ENCODE measurements at places on chromosomes 1 and 21.
A peak's percentile ranks its signal among the peaks of the same experiment; 100 is the strongest.

DNA sequence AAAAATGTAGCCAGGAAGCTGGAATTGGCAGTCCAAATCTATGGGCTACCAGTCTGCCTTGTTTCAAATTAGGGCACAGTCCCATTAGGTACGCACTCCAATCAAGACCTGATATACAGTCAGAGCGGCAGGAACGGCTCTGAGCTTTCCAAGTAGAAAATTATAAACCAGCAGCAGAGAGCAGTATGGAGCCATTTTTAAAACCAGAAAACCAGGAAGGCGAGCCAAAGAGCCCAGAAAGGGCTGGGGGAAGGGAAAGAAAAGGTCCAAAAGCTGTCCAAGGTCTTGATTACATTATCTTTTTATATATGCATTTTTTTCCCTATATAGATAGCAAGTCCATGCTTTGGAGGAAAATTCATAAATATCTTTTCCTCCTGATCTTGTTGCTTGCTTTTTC lies 719.0 kb downstream of the RWDD3 start:
- no peak for DNase-seq

- no peak for DNase-seq
Measured at GRCh38 chr21:40640266-40640789, 206.6 kb downstream of the DSCAM start.

GRCh38 chr1:94778808-94779207 lies 41.3 kb upstream of the SLC44A3 start:
- no peak for DNase-seq

DNA sequence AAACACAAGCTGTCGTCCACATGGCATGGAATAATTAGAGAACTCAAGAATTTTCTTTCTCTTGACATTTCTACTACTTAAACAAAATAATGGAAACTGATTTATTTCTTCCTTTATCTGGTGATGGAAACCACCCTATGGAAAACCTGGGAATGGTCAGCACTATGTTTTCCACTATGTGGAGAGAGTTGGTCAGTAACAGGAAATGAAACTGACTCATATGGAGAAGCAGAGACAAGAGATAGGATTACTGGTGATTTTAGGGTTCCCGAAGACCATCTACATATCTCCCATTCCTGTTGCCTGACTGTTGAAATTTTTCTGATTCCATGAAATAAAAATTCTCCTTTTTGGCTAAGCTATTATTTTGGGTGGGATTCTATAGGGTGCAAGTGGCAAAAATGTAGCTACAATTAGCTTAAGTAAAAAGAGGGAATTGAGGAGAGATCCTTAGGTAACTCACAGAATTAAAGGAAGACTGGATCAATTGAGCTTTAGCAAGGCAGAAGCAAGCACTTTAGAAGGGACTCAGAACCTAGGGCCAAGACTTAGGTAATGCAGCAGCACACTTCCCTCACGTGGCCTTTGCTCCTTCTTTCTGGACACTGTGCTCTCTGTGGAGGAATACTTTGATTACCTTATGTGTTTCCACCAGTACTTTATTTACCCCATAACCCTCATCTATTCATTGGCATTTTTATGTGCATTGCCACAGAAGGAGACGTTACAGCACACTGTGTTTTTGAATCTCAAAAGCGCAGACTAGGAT lies 89.6 kb downstream of the LEPR start:
- no peak for DNase-seq

DNA sequence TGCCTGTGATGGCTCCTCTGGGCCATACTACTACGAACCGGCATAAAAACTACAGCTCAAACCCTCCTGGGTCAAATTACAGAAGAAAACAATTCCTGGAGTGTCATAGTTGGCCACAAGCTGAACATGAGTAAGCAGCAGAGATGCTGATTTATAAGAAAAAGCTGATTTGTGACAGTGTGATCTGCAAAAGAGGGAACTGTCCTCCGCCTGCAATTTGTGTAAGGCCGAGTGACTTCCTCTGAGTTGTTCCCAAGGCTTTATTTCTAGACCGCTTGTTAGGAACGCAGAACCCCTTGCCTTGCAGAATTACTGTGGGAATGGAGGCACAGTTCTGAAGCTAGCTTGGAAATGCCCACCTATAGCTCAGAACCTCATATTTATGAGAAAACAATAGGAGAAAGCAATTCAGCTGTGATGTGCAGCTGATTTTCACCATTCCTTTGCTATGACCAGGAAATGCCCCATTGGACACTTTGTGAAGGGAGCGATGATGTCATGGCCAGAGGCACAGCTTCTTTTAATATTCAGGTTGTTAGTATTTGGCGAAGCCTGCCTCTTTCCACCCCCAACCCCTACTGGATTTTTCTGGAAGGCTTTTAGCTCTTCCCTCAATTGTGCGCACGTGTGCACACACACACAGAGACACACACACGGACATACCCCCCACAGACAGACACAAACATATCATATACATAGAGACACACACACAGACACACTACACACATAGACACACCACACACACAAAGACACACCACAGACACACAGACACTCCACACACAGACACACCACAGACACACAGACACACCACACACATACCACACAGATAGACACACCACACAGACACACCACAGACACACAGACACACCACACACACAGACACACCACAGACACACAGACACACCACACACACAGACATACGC lies 47.6 kb downstream of the IER5 start:
- DNase-seq: no peak

DNA sequence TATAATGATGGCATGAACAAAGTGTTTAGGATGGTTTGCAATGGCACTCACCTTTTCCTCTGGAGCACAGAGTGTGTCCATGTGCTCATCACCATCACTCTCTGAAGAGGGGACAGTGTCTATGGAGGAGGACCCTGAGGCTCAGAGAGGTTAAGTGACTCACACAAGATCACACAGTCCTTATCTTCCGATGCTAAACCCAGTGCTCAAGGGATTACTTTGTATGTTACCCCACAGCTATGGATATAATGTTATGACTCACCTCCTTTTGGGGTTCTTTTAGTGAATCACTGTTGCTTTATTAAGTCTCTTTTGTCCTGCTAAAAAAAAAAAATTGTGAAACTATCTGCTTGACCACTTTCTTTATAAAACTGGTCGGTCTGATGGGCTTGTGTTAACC lies 67.6 kb downstream of the TENT5C start:
- DNase-seq: no peak

DNA sequence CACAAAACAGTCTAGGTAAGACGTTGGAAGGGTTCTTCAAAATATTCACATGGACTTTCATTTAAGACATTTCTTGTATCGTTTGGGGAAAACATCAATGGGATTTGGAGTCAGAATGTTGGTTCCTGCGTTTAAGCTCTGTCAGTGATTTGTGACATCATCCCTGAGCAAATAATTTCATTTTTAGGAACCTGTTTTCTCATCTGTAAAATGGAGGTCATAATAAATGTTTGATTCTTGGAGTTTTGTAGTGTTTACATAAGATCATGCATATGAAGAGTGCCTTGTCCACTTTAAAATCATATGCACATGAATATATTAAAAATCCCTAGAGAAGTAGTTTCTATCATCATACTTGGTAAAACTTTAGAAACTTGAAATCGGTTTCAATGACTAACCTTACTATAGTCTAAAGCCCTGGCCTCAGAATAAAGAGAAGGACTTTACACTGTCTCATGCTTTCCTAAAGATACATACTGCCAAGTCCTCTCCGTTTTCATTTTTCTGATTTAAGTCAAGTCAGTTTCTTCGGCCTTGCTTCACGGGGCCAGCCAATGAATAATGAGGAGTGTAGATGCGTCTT lies 178.4 kb downstream of the ADSS2 start:
- no peak for DNase-seq

- DNase-seq: no peak
Measured at GRCh38 chr1:86226204-86226603, 69.6 kb upstream of the COL24A1 start.

DNA sequence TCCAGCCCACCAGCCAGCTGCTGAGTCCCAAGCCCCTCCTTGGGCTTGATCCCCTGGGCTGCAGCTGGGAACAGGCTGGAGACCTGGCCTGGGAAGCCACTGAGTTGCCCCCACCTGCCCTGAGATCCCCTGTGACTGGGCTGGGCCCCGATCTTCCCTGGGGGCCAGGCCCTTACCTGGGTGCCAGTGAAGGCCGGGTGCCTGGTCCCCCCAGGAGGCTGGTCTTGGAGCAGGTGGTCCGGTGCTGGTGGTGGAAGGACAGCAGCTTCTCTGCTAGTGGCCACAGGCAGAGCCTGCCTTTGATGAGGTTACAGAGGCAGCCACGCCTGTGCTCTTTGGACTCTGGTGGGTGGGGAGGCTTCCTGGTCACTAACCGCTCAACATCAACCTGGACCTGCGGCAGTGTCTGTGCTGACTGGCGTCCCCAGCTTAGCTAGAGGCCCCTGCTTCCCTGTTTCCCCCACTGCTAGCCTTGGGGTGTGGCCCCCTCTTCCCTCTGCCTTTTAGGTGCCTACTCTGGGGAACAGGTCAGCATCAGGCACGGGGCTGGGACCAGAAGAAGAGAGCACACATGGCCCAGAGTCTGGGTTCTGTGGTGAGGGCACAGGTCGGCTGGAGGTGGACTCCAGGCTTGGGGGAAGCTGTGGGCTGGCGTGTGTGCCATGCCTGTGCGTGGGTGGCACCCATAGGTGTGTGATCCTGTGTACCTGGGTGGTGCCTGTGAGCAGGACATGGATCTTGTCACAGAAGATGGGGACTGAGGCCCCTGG lies at the start of gene EPS8L3:
Gene EPS8L3 (minus strand): TSS at position 278 of the 770 bp plus-strand sequence. CDS start 2,174 bp downstream, outside the sequence.
- DNase-seq: no peak

GRCh38 chr1:48242141-48242736 lies 19.7 kb downstream of the SLC5A9 start:
- no peak for DNase-seq

- no peak for DNase-seq
Measured at GRCh38 chr1:200960948-200961340, 62.6 kb downstream of the KIF21B start.

- DNase-seq: no peak
Measured at GRCh38 chr1:51956528-51957509, 33.7 kb downstream of the RAB3B start.

GRCh38 chr1:25821630-25822091 lies 1.9 kb downstream of the MTFR1L start:
- DNase-seq: no peak

DNA sequence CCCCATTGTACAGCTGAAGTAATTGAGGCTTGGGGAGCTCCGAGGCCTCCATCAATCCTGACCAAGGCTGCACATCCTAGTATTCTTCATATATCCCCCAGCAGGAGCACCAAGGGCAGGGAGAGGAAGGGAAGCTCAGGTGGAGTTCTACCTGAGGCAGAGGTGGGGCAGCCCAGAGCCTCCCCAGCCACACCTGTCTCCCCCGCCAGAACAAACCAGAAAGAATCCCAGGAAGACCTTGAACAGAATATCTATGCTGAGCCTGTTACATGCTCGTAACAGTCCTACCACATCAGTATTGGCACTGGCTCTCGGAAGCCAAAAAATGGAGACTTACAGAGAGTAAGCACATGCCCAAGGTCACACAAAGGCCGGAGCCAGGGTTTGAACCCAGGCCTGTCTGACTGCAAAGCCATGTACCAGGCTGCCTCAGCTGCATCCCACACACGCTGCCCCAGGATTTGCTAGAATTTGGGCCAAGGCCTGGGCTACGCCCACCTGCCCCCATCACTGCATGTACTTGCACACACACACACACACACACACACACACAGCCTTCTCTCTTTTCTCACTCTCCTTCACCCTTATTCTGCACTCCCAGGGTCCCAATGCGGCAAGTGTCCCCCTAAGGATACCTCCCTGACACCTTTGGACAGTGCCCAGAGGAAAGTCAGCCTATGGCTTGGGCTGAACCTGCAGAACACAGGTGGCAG lies 4.5 kb downstream of the E2F2 start:
- no peak for DNase-seq

DNA sequence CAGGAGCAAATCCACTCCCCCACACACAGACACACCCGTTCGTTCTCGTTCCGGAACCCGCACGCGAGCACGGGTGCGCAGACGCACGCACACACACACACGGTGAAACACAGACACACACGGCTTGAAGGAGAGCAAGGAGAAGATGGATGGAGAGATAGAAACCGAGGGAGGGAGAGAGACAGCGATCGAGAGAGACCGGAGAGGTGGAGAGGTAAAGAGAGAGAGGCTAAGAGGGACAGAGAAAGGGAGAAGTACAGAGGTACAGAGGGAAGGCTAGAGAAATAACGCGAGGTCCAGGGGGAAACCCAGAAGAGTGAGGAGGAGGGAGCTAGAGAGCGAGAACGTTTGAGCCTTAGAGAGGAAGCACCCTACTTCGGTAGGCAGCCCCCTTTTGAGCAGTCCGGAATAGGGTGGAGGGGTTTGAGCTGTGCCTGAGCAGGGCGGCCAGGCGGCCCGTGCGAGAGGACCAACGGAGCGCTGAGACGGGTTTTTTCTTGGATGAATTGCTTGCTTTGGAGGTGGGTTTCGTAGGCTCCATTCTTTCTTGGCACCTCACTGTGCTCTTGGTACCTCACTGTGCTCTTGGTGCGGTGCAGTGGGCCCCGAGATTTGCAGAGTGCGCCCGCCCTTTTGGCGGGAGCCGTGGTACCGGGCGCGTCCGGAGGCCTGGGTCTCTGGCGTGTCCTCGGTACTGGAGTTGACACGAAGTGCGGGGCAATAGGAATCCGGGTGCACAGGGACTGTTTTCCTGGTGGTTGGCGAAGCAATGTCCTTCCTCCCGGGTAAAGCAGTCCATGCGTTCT lies 88.4 kb upstream of the RHOU start:
- peak; percentile 21 for DNase-seq

- DNase-seq: no peak
Measured at GRCh38 chr1:199453723-199454122, 573.8 kb upstream of the NR5A2 start.

DNA sequence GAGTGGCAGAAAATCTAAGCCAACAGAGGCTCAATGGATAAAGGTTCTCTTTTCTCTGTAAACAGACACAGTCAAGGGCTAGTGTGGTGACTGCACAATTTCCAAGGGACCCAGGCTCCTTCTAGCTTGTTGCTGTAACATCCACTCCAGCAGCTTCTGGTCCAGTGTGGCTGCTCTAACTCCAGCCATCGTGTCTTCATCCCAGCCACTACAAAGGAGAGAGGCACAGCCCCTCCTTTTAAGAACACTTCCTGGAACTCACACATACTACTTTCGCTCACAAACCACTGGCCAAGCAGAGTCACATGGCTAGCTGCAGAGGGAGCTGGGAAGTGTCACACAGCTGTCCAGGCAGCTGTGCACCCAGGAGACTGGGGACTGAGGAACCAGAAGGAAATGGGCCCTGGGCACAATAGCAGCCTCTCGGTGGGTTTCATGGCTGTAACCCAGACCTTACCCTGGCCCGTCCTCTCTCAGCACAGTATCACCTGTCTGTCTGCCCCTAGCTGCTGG lies 188.6 kb upstream of the VAMP3 start:
- DNase-seq: no peak
